Immature natural killer cell (primary cell): ENCODE measurements at places on chromosomes 12 and 14. TPM values are rescaled to one million over a fixed set of nuclear protein-coding genes. Genes with fewer than 3 reads are reported as not detected.

NID2 gene
- polyA plus RNA-seq, result 0.31 TPM

TAS2R14 gene
- polyA plus RNA-seq, result not detected

PMEL gene
- not detected for polyA plus RNA-seq

ADAMTS20 gene
- polyA plus RNA-seq, result not detected

ASB2 gene
- polyA plus RNA-seq, result 4.2 TPM

SIX6 gene
- not detected for polyA plus RNA-seq

ASCL1 gene
- not detected for polyA plus RNA-seq

SCN8A gene
- polyA plus RNA-seq, result 0.06 TPM

TESPA1 gene
- polyA plus RNA-seq, result 29.5 TPM

SLC6A12 gene
- 0.59 TPM for polyA plus RNA-seq

IL26 gene
- polyA plus RNA-seq, result not detected

GLT1D1 gene
- 2.5 TPM for polyA plus RNA-seq

TMTC1 gene
- not detected for polyA plus RNA-seq

KRT5 gene
- not detected for polyA plus RNA-seq

BRF1 gene
- polyA plus RNA-seq, result 11.0 TPM

DPF3 gene
- 1.5 TPM for polyA plus RNA-seq

ITGB7 gene
- polyA plus RNA-seq, result 390 TPM

ST8SIA1 gene
- polyA plus RNA-seq, result not detected

CYP46A1 gene
- not detected for polyA plus RNA-seq

RNASE1 gene
- not detected for polyA plus RNA-seq

SLC7A7 gene
- polyA plus RNA-seq, result 0.67 TPM

SLC17A8 gene
- not detected for polyA plus RNA-seq

VPS37B gene
- polyA plus RNA-seq, result 70.1 TPM

MYRFL gene
- not detected for polyA plus RNA-seq

SLC38A6 gene
- 2.7 TPM for polyA plus RNA-seq

SOCS4 gene
- 1.3 TPM for polyA plus RNA-seq

KRT83 gene
- not detected for polyA plus RNA-seq

GYS2 gene
- not detected for polyA plus RNA-seq

GLIPR1L2 gene
- polyA plus RNA-seq, result 0.71 TPM

TMCC3 gene
- polyA plus RNA-seq, result 19.2 TPM

TCL1B gene
- polyA plus RNA-seq, result not detected

APOLD1 gene
- not detected for polyA plus RNA-seq

SYT1 gene
- not detected for polyA plus RNA-seq

CATSPERB gene
- polyA plus RNA-seq, result 0.32 TPM

LTBR gene
- 1.2 TPM for polyA plus RNA-seq

CAPZA3 gene
- polyA plus RNA-seq, result not detected

TAS2R7 gene
- not detected for polyA plus RNA-seq

E2F7 gene
- 0.04 TPM for polyA plus RNA-seq

CCDC60 gene
- not detected for polyA plus RNA-seq

SPRYD3 gene
- polyA plus RNA-seq, result 35.6 TPM

TSPAN8 gene
- polyA plus RNA-seq, result not detected

MMP19 gene
- polyA plus RNA-seq, result 0.10 TPM

STXBP6 gene
- polyA plus RNA-seq, result not detected

C14orf93 gene
- 3.4 TPM for polyA plus RNA-seq

CCDC198 gene
- polyA plus RNA-seq, result not detected

RFLNA gene
- not detected for polyA plus RNA-seq

FAR2 gene
- 1.8 TPM for polyA plus RNA-seq

IFI27 gene
- 2.8 TPM for polyA plus RNA-seq

PZP gene
- polyA plus RNA-seq, result 0.22 TPM

ENDOU gene
- not detected for polyA plus RNA-seq

ADSS1 gene
- 2.4 TPM for polyA plus RNA-seq

SMOC1 gene
- not detected for polyA plus RNA-seq

CYP27B1 gene
- not detected for polyA plus RNA-seq

SERPINA9 gene
- not detected for polyA plus RNA-seq

SERPINA10 gene
- not detected for polyA plus RNA-seq

BBOF1 gene
- 3.4 TPM for polyA plus RNA-seq

BCL11B gene
- 0.75 TPM for polyA plus RNA-seq

LHX5 gene
- polyA plus RNA-seq, result not detected

RCOR1 gene
- 0.24 TPM for polyA plus RNA-seq
